ENCODE measurements at places on chromosomes 11 and 22. TPM values are rescaled to one million over a fixed set of nuclear protein-coding genes. Genes with fewer than 3 reads are reported as not detected.

Gene CCDC116
- total RNA-seq = 0.38 TPM

DNA sequence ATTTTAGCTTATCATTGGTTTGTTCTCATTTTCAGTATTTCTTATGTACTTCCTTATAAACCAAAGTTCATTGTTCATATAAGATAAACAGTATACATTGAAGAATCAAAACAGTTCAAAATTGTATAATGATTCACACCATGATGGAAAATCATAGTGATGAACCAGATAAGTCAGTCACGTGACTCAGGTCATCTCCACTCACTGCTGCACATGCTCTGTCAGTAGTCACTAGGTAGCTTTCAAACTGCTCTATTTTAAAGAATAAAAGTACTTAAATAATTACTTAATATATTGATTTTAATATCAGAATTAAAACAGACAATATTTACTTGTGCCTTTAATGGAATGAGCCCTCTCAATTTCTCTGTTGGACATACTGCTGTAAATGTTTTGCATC is 37.5 kb downstream of the PDHX start:
- no peak for DNase-seq

- DNase-seq = peak; percentile 32
These were observed 20.1 kb downstream of the DGCR6L start for GRCh38 chr22:20299746-20300136.

- peak; percentile 95 for DNase-seq
These were observed 51.0 kb upstream of the SEPTIN5 start for GRCh38 chr22:19663286-19663815.

Gene OR52E4
- not detected for total RNA-seq

Data from SJCRH30 (cell line).